ENCODE measurements at places on chromosomes 6 and 20.

- no peak for DNase-seq
- H3K36me3 ChIP-seq = no peaks in the 10 kb centered on the region
- no peaks in the 10 kb centered on the region for H3K27me3 ChIP-seq
- no peaks in the 10 kb centered on the region for H3K4me1 ChIP-seq
Observed at GRCh38 chr6:168708984-168709383, 268.0 kb downstream of the SMOC2 start.

GRCh38 chr20:18363708-18364107, 75.4 kb downstream of the ZNF133 start:
- H3K27me3 ChIP-seq = no peaks in the 10 kb centered on the region
- no peak overlapping the region for H3K4me3 ChIP-seq
- no peaks in the 10 kb centered on the region for H3K36me3 ChIP-seq

- no peaks in the 10 kb centered on the region for H3K36me3 ChIP-seq
- DNase-seq = peak; percentile 92
- H3K4me3 ChIP-seq = no peak overlapping the region
- H3K4me1 ChIP-seq = no peaks in the 10 kb centered on the region
- H3K27me3 ChIP-seq = no peaks in the 10 kb centered on the region
- no peak overlapping the region for H3K27ac ChIP-seq
Observed at GRCh38 chr20:33209789-33210188, 7.4 kb upstream of the BPIFA3 start.

- no peaks in the 10 kb centered on the region for H3K27me3 ChIP-seq
- H3K27ac ChIP-seq = no peak overlapping the region
- H3K4me1 ChIP-seq = no peaks in the 10 kb centered on the region
- no peaks in the 10 kb centered on the region for H3K36me3 ChIP-seq
Observed at GRCh38 chr6:121285041-121285440, 49.2 kb downstream of the TBC1D32 start.

- H3K4me1 ChIP-seq = peaks cover 12% of the 10 kb centered on the region
- peak overlapping the region; percentile 75 for H3K27ac ChIP-seq
- no peak for DNase-seq
- H3K4me3 ChIP-seq = no peak overlapping the region
- no peaks in the 10 kb centered on the region for H3K36me3 ChIP-seq
Observed at GRCh38 chr6:149895833-149896271, 2.1 kb downstream of the RAET1E start.

DNA sequence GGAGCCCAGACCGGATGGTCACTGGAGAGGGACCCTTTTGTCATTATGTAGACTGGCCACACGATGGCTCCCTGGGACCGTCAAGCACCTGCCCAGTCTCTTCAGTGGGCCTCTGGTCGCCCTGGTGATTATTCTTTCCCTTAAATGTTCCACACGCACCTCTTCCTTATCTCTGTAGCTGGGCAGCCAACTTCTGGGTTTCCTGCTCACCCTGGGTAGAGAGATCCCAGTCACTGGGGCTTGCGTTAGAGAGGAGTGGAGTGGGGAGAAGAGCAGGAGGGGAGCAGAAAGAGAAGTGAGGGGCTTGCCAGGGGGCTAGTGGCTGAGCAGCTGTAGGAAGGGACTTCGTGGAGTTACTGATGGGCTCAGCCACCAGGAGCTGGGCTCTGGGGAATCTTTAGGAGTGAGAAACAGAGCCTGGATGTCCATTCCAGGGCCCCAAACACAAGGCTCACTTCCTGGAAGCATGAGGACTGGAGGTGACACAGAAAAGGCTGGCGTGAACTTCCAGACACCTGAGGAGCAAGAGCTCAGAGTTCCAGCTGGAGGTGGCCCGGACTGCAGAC, 150.1 kb downstream of the DHX35 start:
- DNase-seq = peak; percentile 76
- H3K36me3 ChIP-seq = no peaks in the 10 kb centered on the region
- no peak overlapping the region for H3K4me3 ChIP-seq

DNA sequence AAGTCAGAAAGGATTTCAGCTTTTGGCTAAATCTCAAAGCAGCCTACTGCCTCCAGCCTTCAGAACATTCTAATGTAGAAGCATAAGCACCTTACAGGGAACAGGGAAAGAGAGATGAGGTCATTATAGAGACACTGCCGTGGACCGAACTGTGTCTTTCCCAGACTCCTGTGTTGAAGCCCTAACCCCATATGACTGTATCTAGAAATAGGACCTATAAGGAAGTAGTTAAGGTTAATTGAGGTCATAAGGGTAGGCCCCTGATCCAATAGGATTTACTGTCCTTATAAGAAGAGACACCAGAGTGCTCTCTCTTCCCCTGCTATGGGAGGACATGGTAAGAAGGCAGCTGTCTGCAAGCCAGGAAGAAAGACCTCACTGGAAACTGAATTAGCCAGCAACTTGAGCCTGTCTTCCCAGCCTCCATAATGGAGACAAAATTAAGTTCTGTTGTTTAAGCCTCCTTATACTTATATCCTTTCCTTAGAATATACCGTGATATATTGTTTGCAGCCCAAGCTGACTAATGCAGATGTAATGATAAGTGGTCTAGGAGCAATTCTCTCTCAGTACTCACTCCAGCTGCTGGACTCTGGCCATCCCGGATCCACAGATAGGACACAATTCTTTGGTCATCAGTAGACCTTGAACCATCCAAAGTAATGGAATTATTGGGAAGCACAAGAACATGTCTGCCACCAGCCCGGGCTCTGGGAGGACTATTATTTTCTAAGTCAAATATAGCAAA, 71.4 kb downstream of the ALDH5A1 start:
- H3K4me1 ChIP-seq = no peaks in the 10 kb centered on the region
- no peak overlapping the region for H3K4me3 ChIP-seq
- no peaks in the 10 kb centered on the region for H3K27me3 ChIP-seq
- DNase-seq = no peak
- no peak overlapping the region for H3K27ac ChIP-seq

DNA sequence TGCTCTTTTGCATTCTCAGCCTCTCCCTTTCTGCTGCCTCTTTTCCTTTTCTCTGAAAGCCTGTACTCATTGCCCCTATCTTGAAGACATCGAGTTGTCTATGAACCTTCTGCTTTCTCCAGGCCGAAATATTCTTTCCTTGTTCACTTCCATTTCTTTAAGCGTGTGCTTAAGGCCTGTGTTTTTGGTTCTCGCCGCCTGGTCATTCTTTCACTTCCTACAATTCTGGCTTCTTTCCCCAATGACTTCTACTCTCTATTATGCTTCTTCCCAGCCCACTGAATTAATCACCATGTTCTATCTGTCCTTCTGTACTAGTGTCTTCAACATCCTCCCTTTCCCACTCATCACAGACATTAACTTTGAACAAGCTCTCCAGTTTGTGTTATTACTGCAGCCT, 69.6 kb downstream of the C6orf52 start:
- no peaks in the 10 kb centered on the region for H3K4me1 ChIP-seq
- no peaks in the 10 kb centered on the region for H3K27me3 ChIP-seq
- DNase-seq = no peak

DNA sequence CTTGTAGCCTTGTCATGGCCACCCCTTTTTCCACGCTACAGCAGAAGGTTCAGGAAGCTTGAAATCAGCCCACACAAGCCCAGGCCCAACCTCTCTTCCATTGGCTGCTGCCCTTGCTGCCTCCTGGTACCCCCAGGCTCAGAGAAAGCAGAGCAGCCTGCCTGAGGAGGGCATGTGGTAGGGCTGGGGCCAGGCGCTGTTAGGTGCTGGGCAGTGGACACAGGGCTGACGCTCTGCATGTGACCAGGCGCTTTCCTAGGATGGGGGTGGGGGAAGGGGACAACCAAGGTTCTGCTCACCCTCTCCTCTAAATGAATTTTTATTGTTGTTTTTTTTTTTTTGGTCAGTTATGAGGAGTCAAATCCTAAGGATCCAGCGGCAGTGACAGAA, 36.3 kb upstream of the ID1 start:
- H3K36me3 ChIP-seq = peaks cover 6% of the 10 kb centered on the region
- no peaks in the 10 kb centered on the region for H3K27me3 ChIP-seq
- peaks cover 8% of the 10 kb centered on the region for H3K4me1 ChIP-seq

GRCh38 chr6:130978660-130979396, 84.2 kb downstream of the EPB41L2 start:
- no peak overlapping the region for H3K4me3 ChIP-seq
- H3K4me1 ChIP-seq = no peaks in the 10 kb centered on the region
- no peak for DNase-seq
- H3K27ac ChIP-seq = no peak overlapping the region
- H3K27me3 ChIP-seq = no peaks in the 10 kb centered on the region

GRCh38 chr6:37305841-37306425, 47.9 kb upstream of the RNF8 start:
- no peaks in the 10 kb centered on the region for H3K36me3 ChIP-seq
- DNase-seq = no peak
- H3K27ac ChIP-seq = no peak overlapping the region
- H3K4me1 ChIP-seq = no peaks in the 10 kb centered on the region
- H3K4me3 ChIP-seq = no peak overlapping the region

DNA sequence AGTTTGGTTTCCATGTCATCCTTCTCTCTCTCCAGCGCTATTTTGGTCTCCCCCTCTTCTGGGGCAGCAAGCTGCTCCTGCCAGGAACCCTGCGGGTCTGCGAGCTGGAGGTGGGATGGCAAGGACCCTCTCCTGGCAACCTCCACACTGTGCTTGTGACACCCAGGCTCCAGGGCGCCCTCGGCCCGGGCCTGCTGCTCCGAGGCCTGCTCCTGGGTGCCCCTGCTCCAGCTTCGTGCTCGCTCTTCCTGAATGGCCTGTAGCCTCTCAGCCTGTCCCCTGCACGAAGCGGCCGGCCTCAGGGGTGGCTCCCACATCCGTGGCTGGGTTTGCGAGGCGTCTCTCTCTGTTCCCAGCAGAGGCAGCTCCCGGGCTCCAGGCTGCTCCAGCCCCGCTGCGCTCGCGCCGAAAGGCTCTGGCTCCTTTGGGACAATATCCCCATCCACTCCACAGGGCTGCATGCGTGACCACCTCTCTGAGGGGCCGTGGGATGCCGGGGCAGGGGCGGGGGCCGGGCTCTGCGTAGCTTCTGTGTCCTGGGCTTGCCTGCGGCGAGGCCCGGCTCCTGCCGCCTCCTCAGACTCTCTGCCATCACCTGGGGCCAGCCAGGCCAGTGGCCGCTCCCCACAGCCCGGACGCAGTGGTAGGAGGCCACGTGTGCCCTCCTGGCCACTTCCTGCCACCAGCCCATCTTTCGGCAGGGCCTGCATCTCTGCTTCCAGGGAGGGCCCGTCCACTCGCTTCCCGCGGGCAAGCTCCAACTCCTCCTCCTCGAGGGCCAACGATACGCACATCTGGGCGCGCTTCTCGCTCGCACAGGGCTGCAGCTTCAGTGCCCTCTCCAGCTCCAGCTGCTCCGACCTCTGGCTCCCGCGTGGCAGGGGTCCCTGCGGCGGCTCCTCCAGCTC, 68.9 kb downstream of the GINS1 start:
- no peaks in the 10 kb centered on the region for H3K4me1 ChIP-seq
- H3K27me3 ChIP-seq = no peaks in the 10 kb centered on the region
- H3K27ac ChIP-seq = no peak overlapping the region
- H3K36me3 ChIP-seq = peaks cover 3% of the 10 kb centered on the region
- no peak for DNase-seq

GRCh38 chr6:132749111-132749510, 8.6 kb downstream of the VNN2 start:
- H3K27ac ChIP-seq = no peak overlapping the region
- H3K4me1 ChIP-seq = no peaks in the 10 kb centered on the region
- H3K4me3 ChIP-seq = no peak overlapping the region
- DNase-seq = no peak
- H3K27me3 ChIP-seq = no peaks in the 10 kb centered on the region
- H3K36me3 ChIP-seq = no peaks in the 10 kb centered on the region

DNA sequence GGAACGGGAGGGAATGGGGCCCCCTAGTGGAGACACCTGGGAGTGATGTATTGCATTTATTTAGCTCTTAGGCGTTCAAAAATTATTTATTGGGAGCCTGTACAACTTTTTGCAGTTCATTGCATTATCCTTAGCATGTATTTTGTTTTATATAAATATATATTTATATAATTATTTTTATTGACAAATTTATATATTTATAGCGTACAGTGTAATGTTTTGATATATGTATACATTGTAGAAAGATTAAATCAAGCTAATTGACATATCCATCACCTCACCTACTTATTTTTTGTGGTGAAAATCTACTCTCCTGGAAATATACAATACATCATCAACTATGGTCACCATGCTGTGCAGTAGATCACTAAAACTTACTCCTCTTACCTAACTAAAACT, 975 bp downstream of the SIRT5 start:
- no peak for DNase-seq
- H3K4me1 ChIP-seq = no peaks in the 10 kb centered on the region
- peak overlapping the region; percentile 98 for H3K27ac ChIP-seq
- H3K27me3 ChIP-seq = no peaks in the 10 kb centered on the region
- H3K36me3 ChIP-seq = peaks cover 3% of the 10 kb centered on the region

- H3K36me3 ChIP-seq = peaks cover 45% of the 10 kb centered on the region
- H3K27ac ChIP-seq = no peak overlapping the region
- no peak for DNase-seq
- peaks cover 15% of the 10 kb centered on the region for H3K4me1 ChIP-seq
Observed at GRCh38 chr20:49280463-49281058, 2.7 kb upstream of the ZNFX1 start.

GRCh38 chr6:30720738-30721197, 616 bp downstream of the TUBB start:
- H3K36me3 ChIP-seq = peaks cover 28% of the 10 kb centered on the region
- peak; percentile 71 for DNase-seq
- H3K27ac ChIP-seq = peak overlapping the region; percentile 95
- peak overlapping the region; percentile 98 for H3K4me3 ChIP-seq

- no peak overlapping the region for H3K4me3 ChIP-seq
- no peak overlapping the region for H3K27ac ChIP-seq
- peak; percentile 56 for DNase-seq
Observed at GRCh38 chr6:138287144-138287955, 69.1 kb upstream of the PBOV1 start.

GRCh38 chr6:50843842-50844241, 25.2 kb downstream of the TFAP2B start:
- H3K27me3 ChIP-seq = peaks cover 85% of the 10 kb centered on the region
- peak; percentile 92 for DNase-seq
- H3K4me1 ChIP-seq = no peaks in the 10 kb centered on the region
- H3K27ac ChIP-seq = no peak overlapping the region

GRCh38 chr6:82989736-82990290, 75.8 kb downstream of the UBE3D start:
- H3K4me3 ChIP-seq = no peak overlapping the region
- DNase-seq = no peak
- no peaks in the 10 kb centered on the region for H3K27me3 ChIP-seq
- H3K4me1 ChIP-seq = peaks cover 2% of the 10 kb centered on the region
- H3K36me3 ChIP-seq = no peaks in the 10 kb centered on the region

GRCh38 chr6:4923081-4923480, 80.8 kb downstream of the RPP40 start:
- H3K36me3 ChIP-seq = no peaks in the 10 kb centered on the region
- no peak overlapping the region for H3K27ac ChIP-seq
- H3K4me3 ChIP-seq = no peak overlapping the region
- peaks cover 5% of the 10 kb centered on the region for H3K4me1 ChIP-seq

GRCh38 chr6:127073222-127073621, 45.2 kb upstream of the RSPO3 start:
- H3K4me1 ChIP-seq = no peaks in the 10 kb centered on the region
- no peak for DNase-seq
- H3K27ac ChIP-seq = no peak overlapping the region
- no peak overlapping the region for H3K4me3 ChIP-seq
- H3K36me3 ChIP-seq = no peaks in the 10 kb centered on the region
- no peaks in the 10 kb centered on the region for H3K27me3 ChIP-seq
